ENCODE measurements at places on chromosomes 1 and 21.

GRCh38 chr1:156489166-156489934, 11.2 kb downstream of the MEF2D start:
- DNase-seq, result peak; percentile 14

DNA sequence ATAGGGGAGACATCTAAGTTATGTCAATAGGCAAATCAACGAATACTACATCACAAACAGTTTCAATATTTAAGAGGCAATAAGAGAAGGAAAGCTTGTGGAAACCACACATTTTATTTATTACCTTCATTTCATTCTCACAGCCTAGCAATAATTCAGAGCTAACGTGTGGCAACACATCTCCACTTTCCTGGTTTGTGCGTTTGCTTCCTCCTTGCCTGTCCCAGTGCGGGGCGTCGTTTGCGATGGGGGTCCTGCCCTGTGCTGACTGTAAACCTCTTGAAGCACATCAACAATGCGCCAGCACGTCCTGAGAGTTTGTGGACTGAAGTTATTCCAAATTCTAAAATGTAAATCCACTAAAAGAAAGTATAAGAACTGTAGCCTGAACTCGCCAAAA, 14.4 kb upstream of the VPS26C start:
- no peak for DNase-seq

DNA sequence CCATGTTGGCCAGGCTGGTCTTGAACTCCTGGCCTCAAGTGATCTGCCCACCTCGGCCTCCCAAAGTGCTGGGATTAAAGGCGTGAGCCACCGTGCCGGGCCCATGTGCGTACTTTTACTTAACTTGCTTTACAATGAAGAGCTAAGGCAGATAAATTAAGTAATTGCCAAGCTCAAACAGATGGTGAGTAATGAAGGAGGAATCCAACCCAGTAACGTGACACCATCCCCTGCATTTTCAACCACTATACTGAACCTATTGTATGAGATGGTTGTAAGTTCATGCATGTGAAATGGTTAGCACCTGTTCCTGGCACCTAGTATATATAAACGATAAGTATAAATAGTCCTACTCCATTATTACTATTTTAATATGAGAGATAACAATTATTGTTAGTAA, 588.0 kb upstream of the BEND5 start:
- DNase-seq, result no peak

DNA sequence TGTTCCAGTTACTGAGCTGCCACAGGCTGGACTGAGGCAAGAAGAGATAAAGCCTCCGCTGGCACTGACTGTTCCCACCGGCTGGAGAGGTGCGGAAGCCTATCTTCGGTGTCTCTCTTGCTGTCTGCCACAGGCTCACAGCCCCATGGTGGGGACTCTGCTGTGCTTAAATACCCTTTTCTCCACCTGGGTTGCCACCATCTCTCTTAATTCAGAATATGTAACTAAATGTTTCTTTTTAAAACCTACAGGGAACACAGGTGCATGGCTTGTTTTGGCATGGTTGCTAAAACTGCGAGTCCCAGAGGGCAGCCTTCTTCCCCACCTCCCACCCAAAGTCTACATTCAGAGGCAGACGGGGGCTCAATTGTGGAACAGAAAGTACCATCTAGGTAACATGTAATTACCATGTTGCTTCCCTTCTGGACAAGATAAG, 8.1 kb upstream of the LBR start:
- DNase-seq, result no peak

DNA sequence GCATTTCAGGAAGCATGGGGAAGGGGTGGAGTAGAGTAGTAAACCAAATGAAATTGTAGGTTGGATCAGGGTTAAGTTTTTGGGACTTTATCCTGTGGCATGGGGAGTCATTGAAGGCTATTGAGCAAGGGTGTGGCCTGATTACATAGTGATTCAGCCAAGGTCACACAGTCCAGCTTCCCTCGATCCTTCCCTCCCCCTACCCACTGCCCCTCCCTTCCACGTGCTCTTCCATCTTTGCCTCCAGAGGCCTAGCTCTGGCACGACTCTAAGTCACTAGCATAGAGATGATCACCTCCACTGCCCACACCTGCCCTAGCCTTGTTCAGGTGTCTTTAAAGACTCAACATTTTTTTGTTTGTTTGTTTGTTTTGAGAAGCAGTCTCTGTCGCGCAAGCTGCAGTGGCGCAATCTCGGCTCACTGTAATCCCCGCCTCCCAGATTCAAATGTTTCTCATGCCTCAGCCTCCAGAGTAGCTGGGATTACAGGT, 37.2 kb upstream of the SLC9A1 start:
- DNase-seq, result no peak
